ENCODE measurements at places on chromosomes 7 and 10.
A peak's percentile ranks its signal among the peaks of the same experiment; 100 is the strongest.

DNA sequence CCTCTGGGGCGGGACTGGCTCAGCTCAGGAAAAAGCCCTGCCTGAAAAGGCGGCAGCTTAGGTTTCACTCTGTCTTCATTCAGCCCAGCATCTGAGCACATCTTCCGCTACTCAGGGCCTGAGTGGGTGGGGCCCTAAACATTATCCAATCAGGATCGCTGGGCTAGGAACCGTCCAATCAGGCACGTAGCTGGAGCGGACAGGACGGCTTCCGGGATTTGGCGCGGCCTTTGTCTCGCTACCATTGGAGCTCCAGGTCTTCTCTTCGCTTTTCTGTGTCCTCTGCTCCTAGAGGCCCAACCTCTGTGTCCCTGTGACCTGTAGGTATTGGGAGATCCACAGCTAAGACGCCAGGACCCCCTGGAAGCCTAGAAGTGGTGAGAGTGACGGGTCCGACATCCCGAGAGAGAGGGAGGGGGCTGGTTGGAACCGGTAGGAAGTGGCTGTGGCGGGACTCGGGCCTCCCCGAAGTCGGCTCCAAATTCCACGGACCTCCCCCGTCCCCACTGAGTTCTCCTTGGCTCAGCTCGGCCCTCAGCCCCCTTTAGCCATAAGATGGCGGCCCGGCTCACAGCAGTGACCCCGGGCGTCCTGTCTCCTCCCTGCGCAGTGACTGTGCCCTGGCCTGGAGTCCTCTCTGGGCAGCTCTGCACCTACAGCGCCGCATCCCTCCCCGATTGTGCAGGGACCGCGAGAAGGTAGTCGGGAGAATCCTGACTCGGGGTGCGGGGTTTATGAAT is 99.1 kb downstream of the ZNF680 start:
- peak; percentile 1 for DNase-seq

DNA sequence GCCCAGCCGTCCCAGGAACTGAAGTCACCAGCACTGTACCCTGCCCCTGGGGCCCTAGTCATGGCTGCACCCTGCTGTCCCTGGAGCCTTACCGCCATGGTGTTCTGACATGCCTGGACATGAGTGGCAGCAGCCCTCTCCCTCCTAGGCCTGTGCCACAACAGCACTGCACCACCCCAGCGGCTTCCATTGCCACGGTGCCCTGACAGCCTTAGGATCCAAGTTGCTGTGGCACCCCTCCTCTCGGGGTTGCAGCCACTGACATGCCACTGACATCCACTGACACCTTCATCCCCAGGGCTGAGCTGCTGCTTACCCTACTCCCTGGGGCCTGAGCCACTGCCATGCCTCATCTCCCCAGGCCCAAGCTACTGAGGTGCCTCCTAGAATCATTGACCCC is 39.6 kb upstream of the SHH start:
- DNase-seq: no peak

- DNase-seq: no peak
These were observed 41.4 kb downstream of the EXOC4 start for GRCh38 chr7:133294234-133294633.

DNA sequence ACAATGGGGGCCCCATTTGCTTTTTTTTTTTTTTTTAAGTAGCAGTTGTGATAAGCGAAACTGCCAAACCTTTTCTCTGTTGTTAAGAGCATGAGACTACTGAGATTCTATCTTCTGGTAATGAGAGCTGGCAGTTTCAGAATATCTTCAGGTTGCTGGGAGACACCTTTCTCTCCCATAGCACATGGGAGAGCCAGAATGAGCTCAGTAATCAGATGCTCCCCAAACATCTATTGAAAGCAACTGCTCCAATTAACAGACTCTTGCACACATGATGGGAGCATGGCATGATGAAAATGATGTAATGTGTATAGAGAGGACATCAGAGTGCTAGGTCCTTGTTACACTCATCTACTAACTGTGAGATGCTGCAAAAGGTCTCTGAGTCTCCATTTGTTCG is 18.8 kb downstream of the MYO3A start:
- no peak for DNase-seq

DNA sequence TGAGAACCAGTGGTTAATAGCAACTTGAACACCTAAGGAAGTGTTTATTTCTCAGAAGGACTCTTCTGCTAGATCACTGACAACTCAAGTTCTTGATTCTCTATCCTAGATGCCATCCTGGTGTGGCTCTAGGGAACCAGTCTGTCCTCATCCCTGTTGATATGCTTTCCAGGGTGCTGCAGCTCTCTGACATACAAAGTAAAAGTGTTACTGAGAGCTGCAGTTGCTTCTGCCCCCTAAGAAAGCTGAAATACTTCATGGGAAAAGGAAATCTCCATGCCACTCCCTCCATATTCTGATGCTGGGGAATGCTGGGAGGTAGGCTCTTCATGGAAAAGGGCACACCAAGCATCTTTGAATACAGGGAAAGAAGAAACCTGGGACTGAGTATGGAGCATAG is 168.1 kb downstream of the KLF6 start:
- DNase-seq: no peak

GRCh38 chr7:78585980-78586379 is 787.4 kb downstream of the PHTF2 start:
- no peak for DNase-seq

- DNase-seq: no peak
These were observed 24.3 kb downstream of the TTYH3 start for GRCh38 chr7:2655870-2656614.

- DNase-seq: no peak
These were observed 143.8 kb downstream of the ZNF248 start for GRCh38 chr10:37713642-37714041.

- DNase-seq: no peak
These were observed 10.6 kb downstream of the VIM start for GRCh38 chr10:17238445-17239291.

DNA sequence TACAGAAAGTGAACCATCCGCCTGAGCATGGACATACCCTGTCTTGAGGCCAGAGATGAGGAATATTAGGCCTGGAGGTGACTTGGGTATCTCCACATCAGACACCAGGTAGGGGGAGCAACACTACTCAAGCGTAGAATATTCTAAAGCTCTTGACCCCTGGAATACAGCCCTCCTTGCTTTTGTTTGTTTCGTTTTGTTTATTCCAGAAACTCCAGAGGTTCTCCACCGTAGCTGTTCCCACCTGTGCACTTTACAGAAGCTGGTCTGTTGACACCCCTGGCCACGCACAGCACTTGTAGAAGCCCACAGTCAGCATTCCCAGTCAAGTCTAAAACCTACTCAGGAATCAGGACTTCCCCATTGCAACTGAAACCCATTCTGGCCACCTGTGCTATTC is 139.6 kb upstream of the NEBL start:
- no peak for DNase-seq

GRCh38 chr7:65554-65953 is 126.8 kb upstream of the FAM20C start:
- DNase-seq: no peak

- no peak for DNase-seq
These were observed 171.9 kb downstream of the ARID5B start for GRCh38 chr10:62073429-62073828.

- no peak for DNase-seq
These were observed 94.9 kb downstream of the NPSR1 start for GRCh38 chr7:34752929-34753328.

DNA sequence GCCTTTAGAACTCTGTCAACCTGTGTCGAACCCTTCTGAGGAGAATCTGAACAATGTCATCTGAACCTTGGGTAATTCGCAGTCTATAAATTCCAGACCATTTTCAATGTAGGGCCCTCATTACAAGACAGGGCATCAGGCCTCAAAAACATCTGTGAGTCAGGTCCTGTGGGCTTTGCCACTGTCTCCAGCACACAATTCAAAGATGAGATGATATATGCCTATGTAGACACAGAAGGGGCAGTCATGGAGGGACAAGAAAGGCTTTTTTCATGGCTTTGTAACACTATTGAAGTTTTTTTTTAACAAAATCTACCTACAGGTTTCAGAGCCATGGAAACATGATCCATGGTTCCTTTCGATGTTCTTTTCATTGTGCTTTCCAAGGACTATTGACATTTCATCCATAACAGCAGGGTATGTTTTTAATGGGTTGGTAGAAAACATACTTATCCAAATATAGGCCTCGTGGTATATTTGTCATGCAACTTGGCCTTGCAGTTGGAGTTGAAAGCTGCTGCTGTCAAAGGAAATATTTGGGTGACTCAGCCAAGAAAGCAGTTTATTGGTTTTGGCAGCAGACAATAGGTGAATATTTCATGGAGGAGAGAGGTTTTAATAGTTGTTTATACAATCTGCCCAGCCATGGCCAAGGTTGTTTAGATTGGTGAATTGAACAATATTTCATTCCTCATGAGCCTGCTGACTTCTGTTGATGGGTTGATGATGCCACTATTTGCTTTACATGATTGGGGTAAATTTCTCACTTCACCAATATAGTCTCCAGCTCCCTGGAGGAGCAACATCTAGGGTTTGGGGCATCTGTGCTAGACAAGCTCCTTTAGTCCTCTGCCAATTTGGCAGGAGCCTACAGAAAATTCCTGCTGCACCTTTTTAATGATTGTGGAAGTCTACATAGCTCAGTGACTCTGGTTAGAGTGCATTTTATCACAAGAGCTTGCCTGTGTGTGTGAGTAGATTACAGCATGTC is 158.4 kb upstream of the TMEM72 start:
- no peak for DNase-seq

DNA sequence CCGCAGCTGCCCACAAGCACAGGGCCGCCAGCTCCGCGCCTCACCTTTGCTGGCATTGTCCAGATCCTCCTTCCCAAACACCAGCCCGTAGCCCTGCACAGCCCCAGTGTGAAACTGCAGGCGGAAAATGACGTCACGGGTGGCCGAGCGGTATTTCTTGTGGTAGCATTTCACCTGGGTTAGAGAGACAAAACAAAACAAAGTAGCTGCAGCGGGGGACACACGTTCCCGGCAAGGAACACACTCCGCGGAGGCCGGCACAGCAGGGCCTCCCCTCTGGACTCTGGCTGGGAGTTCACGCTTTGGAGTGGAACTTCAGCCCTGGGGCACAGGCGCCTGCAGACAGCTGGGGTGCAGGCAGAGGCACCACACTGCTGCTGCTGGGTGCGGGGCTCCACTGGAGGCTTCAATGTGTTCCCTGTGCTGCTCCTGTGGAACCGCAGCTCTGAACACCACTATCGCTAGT is 181.1 kb downstream of the TNS3 start:
- DNase-seq: no peak
